ENCODE measurements at places on chromosomes 3 and 15.

- no peak for DNase-seq
These were observed 96.8 kb downstream of the DUT start for GRCh38 chr15:48427960-48428547.

- no peak for DNase-seq
These were observed 82.7 kb downstream of the ABHD5 start for GRCh38 chr3:43773273-43774094.

GRCh38 chr3:49327485-49327884 lies 12.4 kb downstream of the USP4 start:
- DNase-seq, result no peak

GRCh38 chr3:178837512-178837911 lies 234.1 kb downstream of the ZMAT3 start:
- no peak for DNase-seq

DNA sequence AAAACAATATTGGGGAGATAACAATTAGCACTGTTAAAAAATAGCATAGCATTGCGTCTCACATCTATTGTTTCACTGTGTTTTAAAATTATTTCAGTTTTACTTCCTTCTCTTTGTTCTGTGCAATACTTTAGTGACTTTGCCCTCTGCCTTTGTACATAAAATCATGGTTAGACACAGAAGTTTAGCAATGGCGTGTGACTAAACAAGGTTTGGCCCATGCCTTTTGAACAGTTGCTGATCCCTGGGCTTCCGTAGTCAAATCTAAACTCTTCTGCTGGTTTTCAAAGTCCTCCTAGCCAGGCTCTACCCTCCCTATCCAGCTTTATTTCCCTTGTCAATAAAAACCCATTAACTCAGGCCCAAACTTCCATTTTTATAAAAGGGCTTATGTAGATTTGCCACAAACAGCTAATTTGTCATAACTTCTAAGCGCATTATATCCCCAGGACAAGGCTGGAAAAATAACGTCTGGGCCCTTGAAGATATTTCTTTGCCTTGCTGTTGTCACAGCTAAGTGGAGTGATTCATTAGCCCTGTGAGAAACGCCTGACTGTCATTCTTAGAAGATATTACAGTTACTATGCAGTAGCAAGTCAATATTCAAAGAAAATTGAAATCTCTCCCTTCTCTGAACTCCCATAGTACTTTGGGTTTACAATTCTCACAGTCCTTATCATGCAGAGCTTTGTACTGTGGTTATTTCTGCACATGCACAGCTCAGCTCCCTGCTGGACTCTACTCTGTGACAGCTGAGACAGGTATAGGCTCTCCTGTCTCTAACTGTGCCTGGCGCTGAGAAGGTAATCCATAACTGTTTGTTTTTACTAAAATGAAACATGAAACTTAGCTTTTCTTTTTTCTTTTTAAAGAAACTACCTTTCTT lies 123.4 kb upstream of the SLC24A5 start:
- no peak for DNase-seq

- no peak for DNase-seq
These were observed 176.2 kb downstream of the PEX5L start for GRCh38 chr3:179860275-179861107.

- DNase-seq, result no peak
These were observed 64.4 kb upstream of the TAMM41 start for GRCh38 chr3:11910971-11911531.

GRCh38 chr15:42035435-42035761 lies 14.6 kb upstream of the PLA2G4E start:
- DNase-seq, result no peak

DNA sequence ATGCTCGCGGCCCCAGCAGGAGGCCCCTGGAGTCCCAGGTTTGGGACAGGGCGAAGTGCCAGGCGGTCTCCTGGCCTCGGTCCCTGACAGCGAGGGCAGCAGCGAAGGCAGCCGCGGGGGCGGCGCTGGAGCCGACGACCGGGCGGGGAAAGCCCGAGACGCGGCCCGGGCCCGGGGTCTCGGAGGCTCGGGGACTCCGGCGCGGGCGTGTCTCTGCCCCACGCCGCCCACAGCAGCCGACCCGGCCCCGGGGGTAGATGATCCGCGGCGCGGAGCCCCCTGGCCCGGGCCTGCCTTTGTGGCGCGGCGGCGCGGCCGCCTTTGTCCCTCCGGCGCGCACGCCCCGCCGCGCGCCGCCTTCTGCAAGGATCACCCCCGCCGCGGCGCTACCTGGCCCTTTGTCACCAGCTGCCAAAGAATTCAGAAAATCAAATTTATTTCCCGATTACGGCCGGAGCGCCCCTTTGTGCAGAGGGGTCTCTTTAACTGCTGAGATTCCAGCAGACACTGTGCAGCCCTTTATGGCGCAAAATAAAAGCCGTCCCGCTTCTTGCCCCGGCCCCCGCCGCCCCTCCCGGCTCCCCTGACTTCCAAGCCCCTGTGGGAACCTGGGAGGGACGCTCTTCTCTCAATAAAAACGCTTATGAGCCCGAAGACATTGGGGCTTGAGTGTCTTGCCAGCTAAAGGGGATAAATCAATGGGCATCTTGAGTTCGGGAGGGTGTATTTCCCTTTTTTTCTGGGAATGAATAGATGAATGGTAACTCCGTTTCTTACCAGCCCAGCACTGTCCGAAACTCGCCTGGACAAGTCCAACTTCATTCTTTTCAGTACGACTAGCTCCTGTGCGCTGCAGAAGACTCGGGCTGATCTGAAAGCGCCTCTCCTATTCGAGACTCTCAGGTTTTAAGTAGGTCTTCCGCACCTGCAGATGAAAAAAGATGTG lies 68.4 kb downstream of the HES1 start:
- DNase-seq, result peak; percentile 41

GRCh38 chr3:34646911-34647460 lies 848.6 kb downstream of the PDCD6IP start:
- DNase-seq, result no peak

- DNase-seq, result no peak
These were observed 16.1 kb downstream of the FGF7 start for GRCh38 chr15:49438962-49439631.

- DNase-seq, result no peak
These were observed 37.6 kb downstream of the HHLA2 start for GRCh38 chr3:108333961-108334360.

DNA sequence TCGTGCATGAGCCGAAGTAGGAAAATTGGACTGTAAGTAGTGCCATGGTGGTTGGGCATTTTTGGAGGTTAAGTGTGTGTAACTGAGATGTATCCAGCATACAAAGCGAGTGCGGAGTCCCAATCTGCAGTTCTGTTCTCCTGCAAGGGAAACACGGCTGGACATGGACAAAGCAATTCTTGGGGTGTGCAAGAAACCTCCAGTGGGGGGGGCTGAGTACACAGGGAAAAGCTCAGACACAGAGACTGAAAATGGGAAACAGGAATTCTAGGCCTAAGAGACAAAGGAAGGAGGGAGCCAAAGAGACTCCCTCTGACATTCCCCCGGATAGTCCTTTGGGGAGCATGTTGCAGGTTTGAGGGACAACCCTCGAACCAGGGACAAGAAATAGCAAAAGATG lies 83.2 kb upstream of the PLSCR4 start:
- DNase-seq, result no peak

GRCh38 chr3:32691847-32692246 lies 6.9 kb downstream of the CNOT10 start:
- no peak for DNase-seq

- no peak for DNase-seq
These were observed 11.5 kb downstream of the GOLM2 start for GRCh38 chr15:44299997-44300396.

DNA sequence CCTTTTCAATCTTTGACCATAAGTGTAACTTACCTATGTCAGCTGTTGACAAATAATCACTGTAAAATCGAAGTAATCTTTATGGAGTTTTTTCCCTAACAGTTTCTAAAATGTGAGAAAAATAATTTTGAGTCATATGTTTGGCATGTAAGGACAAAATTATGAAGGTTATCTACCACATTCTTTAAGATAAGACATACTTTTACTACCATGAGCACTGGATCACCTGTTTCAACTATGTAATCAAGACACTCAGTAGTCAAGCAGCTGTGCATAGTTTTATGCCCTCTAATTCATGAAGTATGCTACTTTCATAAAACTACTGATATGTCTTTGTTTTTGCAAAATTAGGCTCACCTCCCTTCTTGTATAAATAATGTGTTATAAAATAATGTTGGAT lies 12.1 kb downstream of the FGF7 start:
- no peak for DNase-seq

- no peak for DNase-seq
These were observed 181.9 kb upstream of the TTC14 start for GRCh38 chr3:180420016-180420415.

- DNase-seq, result no peak
These were observed 216.1 kb downstream of the MTHFS start for GRCh38 chr15:79680720-79681119.

GRCh38 chr3:30400926-30401325 lies 205.5 kb upstream of the TGFBR2 start:
- DNase-seq, result no peak

- peak; percentile 39 for DNase-seq
These were observed 878 bp downstream of the SPPL2A start for GRCh38 chr15:50764461-50765194.

DNA sequence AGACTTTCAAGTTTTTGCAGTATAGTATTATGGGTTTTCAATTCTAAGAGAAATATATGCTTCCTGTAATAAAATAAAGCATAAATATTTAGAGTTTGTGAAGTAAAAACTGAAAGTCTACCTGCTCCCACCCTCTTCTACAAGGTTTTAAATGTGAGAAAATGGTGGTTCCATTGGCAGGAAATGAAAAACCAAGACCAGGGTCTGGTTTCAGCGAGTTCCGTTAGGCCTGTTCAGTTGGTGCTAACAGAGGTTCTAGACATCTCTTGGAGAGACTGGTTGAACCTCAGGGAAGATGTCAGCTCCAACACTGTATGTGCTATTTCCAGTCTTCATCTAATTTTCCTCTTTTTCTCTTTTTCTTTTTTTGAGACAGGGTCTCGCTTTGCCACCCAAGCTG lies 11.8 kb upstream of the MYO1E start:
- DNase-seq, result no peak

GRCh38 chr3:76943058-76943457 lies 96.8 kb upstream of the ROBO2 start:
- no peak for DNase-seq

- no peak for DNase-seq
These were observed 209.5 kb downstream of the ZIC1 start for GRCh38 chr3:147618691-147619090.

DNA sequence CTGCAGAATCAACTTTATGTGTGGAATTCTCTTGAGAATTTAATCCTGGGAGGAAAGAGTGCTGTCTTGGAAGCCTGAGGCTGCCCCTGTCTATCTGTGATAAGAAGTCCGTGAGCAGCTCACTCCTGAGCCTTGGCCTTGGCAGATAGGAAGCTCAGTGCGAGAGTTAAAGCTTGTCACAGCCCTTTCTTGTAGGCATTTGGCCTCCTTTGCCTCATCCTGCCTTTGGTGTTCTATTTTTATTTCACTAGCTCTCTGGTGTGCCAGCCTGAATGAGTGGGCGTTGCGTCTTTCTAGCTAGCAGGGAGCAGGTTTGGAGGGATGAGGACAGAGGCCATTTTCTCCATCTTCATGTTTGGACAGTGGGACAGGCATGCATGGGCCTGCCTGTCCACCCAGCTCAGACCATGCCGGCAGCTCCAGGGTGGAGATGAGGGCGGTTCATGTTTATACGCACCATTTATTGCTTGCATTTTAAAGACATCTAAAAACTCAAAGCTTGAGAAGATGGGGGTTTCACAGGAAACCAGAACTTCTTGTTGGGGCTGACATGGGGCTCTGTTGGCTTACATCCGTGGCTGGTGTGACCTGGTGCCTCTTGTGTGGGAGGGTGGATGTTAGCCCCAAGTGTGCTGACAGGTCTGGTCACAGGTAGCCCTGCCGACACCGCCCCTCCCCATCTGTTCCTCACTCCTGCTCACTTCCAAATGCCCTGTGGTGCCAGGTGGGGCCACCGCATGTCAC lies 29.8 kb downstream of the IRAK2 start:
- DNase-seq, result peak; percentile 15

- DNase-seq, result no peak
These were observed 334.1 kb downstream of the RBMS3 start for GRCh38 chr3:29614954-29615353.

- DNase-seq, result no peak
These were observed 50.1 kb downstream of the DOCK3 start for GRCh38 chr3:50724831-50725230.

GRCh38 chr3:180881065-180881801 lies 31.2 kb upstream of the FXR1 start:
- DNase-seq, result no peak

- DNase-seq, result no peak
These were observed 67.9 kb downstream of the CORO2B start for GRCh38 chr15:68646696-68647095.

Measured in NCI-H510A treated with DMSO at 0.1 percent for 48 hours (cell line).